ENCODE measurements at places on chromosomes 2 and 18.

DNA sequence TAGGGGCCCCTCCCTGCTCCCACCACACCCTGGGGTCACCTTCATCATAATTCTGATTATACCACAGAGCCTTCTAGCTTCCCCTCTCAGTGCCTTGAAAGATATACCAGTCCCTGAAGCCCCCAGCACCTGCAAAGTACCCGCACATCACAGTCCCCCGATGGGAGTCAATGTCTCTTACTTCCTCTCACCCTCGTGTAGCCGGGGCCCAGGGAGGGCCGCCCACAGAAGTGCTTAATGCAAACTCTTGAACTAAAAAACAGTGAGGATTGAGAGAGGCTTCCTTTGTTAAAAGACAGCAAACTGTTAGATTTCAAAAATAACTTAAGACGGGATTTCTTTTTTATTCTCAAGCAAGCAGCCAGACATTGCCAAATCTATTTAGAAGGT is 76.5 kb downstream of the SFXN5 start:
- no peak for DNase-seq

DNA sequence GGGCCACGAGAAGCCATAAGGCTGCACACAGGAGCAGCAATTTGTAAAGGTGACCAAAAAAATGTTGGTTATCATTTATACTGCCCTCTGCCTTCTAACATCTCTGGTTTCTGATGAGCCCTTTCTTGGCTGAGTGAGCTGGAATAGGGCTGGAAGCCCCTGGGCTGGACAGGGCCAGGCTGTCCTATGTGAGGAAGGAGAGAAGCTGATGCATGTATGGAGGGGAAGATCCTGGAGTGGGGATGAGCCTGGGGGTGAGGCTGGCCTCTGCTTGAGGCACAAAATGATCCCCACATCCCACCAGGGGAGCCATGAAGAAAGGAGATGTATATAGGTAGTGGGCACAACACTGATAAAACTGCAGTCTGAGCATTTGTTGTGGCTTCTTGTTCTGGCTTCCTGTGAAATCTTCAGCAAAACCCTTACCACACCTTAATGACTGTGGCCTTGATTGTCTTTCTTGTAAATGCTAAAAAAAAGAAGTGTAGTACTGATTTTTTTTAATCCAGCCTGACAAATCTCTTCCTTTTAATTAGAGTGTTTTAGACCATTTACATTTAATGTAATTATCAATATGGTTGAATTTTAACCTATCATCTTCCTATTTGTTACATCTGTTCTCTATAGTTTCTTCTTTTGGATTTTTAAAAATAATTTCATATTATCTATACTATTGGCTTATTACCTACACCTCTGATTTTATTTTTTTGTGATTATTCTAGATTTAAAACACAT is 5.6 kb downstream of the SNED1 start:
- no peak for DNase-seq

DNA sequence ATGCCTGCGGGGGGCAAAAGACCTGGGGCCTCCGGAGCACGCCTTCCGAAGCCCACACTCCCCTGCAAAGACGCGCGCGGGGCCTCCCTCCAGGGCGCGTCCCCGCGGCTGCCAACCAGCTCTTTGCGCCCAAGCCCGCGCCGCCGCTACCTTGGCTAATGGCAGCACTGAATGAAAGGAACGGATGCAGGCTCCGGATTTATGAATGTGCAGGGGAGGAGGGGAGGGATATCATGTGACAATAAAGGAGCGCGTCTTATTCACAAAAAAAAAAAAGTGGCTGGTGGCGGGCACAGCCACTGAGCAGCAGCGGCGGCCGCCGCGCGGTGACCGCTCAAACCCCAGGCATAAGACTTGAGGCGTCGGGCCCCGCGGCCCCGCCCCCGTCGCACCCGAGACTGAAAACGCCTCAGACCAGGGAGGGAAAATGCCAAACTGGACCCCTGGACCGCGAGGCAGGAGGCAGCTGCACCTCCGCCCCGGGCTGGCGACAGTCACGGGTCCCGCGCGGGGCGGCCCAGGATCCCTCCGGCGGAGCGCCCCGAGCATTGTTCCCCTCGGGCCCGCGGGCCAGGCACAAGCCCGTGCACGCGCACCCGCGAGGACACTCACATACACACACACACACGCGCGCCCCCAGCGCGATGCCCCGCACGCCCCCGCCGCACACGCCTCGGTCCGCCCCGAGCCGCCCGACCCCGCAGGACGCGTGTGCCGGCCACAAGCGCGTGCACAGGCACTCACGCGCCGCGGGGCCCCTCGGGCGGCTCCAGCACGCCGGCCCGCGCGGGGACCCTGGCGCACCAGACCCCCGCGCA is 1.6 kb downstream of the SPRED2 start:
- peak; percentile 74 for DNase-seq

GRCh38 chr2:222610746-222611145 is 45.1 kb downstream of the FARSB start:
- no peak for DNase-seq

GRCh38 chr2:170679607-170680079 is 35.5 kb upstream of the SP5 start:
- DNase-seq, result no peak

DNA sequence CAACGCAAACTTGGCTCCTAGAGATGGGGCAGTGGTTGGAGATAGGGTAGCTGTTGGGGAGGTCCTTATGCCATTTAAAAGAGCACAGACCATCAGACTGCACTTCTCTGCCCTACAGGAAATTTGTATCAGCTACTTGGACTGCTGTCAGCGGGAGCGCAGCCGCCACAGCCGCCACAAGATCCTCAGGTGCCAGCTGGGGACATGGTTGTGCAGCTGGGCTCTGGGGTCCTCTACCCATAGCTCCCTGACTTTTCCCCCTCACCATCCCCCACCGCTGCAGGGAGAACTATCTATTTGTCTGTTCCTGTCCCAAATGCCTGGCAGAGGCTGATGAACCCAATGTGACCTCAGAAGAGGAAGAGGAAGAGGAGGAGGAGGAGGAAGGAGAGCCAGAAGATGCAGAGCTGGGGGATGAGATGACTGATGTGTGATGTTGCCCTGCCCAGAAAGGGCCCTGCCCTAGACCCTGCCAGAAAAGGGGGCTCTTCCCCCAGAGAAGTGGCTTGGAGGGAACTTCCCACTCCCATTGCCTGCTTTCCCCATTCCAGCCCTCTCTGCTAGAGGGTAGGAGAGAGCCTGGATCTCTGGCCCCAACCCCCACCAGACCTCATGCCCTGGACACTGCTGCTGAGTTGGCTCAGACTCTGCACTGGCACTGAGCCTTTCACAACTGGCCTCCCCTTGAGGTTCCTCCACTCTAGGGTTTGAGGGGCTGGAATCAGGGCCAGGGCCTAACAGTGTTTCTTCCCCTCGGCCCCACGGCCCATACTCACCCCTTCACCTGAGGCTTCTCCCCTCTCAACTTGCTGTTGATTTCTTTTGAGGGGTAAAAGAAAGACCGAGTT is 7.3 kb downstream of the PRADC1 start:
- no peak for DNase-seq

- DNase-seq, result peak; percentile 44
These were observed 311.3 kb downstream of the CELF4 start for GRCh38 chr18:37254236-37254754.

- DNase-seq, result peak; percentile 87
These were observed 2.1 kb upstream of the SLC30A3 start for GRCh38 chr2:27264753-27265535.

- no peak for DNase-seq
These were observed 7.2 kb downstream of the RAB11FIP5 start for GRCh38 chr2:73105511-73105971.

DNA sequence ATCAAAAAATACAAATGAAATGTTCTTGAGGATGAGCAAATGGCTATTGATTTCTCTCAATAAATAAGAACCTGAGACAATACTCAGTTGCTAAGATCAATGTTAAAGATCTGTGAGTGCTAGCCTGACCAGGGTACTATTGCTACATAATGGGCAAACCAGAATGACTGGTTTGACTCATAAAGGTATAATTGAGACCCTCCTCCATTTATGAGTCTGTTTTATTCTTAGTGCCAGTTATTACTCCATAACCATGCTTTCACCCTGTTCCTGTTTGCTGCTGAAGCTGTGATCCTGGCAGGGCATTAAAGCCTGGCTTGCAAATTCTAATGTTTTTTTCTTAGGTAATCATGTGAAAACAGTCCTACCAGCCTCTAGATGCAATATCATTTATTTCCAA is 56.6 kb upstream of the PPM1B start:
- no peak for DNase-seq

GRCh38 chr2:205695460-205695991 is 13.2 kb downstream of the NRP2 start:
- no peak for DNase-seq

DNA sequence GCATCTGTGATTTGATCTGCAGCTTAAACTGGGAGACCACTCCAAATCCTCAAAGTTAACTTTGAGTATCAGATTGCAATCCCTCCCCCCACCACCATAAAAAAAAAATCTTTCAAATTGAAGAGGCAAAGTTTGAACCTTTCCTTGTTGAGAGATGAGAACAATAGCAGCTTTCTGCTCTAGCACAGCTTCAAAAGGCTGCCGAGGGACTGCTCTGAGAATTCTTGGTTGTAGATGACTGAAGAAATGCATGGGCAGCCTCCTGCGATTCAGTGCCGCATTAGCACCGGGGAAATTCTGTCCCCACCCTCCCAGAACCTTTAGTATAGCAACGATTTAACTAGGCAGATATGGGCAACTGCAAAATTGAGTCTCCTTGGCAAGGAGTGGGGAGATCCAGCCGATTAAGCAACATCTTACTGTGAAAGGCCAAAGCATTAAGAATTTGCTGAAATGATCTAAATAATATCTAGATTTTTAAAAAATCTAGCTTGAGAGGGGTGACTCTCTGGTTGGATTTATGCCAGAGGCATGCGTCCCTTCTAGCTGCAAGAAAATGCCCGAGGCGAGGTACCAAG is 3.9 kb upstream of the SP5 start:
- DNase-seq, result no peak

- DNase-seq, result peak; percentile 66
These were observed 264.4 kb downstream of the NEDD4L start for GRCh38 chr18:58308463-58308862.

GRCh38 chr18:35729991-35730668 is 148.6 kb downstream of the GALNT1 start:
- DNase-seq, result no peak

DNA sequence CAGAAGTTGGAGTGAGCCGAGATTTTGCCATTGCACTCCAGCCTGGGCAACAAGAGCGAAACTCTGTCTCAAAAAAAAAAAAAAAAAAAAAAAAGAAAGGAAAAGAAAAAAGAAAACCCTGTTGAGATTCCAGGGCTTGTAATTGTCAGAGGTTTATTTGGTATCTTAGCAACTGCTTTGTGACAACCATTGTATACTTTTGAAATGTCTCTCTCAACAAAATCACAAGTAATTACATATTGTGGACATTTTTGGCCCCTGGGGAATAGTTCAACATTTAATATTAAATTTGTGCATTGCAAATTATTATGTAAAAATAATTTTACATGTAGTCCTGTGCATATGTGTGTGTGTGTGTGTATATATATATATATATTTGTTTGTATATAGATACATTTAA is 270.8 kb downstream of the GALNT13 start:
- no peak for DNase-seq

GRCh38 chr2:98269274-98269673 is 77.0 kb upstream of the CNGA3 start:
- no peak for DNase-seq

DNA sequence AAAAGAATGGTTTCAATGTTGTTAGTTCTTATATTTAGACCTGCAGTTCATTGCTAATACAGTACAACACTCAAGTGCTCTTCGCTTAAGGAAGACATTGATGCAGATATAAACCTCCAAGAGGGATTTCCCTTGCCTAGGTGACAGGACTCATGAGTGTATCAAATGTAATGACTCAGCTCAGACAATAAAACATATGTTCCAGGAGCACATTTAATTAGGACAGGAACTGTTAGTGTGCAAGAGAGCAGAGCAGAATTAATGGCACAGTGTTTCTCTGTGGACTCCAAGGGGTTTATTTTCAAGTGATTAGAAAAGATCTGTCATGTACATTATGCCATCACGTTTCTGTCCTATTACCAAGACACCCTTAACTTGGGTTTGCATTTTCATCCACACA is 375.0 kb downstream of the LRRTM4 start:
- DNase-seq, result no peak
